ENCODE measurements at places on chromosomes 3 and 15. TPM values are rescaled to one million over a fixed set of nuclear protein-coding genes. Genes with fewer than 3 reads are reported as not detected.
A peak's percentile ranks its signal among the peaks of the same experiment; 100 is the strongest.

Gene IGF1R
- total RNA-seq: 55.7 TPM

Gene STRIT1
- not detected for total RNA-seq

Gene TYRO3
- total RNA-seq: 12.5 TPM

DNA sequence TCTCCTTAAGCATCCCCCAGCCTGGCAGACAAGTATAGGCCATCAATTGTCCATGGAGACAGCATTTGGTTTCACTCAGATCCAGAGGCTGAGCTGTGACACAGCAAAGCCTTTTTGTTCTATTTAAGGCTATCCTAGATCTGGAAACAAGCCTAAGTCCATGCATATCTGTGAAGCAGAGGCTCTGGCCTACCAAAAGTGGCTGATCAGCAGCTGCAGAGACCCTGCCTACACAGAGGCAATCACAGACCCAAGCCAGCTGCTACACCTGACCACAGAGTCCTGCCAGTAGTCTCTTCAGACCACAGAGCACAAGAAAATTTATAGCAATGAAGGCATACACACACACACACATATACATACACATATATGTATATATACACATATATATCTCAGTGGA is 501.7 kb upstream of the ARPP21 start:
- H3K27ac ChIP-seq: no peak overlapping the region
- H3K27me3 ChIP-seq: no peaks in the 10 kb centered on the region
- no peaks in the 10 kb centered on the region for H3K36me3 ChIP-seq
- no peak for DNase-seq
- H3K4me3 ChIP-seq: no peak overlapping the region
- no peaks in the 10 kb centered on the region for H3K4me1 ChIP-seq

DNA sequence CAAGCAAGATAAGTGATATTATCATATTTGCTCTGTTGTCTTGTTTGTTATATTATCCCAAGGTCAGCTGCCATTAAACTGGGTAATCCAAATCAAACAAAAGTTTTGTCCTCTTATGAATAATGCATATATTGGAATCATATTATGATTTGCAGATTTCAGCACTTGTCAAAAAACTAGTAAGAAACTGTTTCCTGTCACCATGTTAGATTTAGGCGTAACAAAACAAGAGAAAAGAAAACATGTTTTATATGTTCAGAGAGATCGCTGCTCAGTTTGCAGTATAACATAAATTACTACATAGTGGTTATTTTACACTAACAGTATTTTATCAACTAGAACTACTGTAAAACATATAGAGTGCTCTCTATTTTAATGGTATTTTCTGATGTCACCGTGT is 123.4 kb upstream of the ICE2 start:
- no peak overlapping the region for H3K27ac ChIP-seq
- DNase-seq: no peak
- H3K27me3 ChIP-seq: no peaks in the 10 kb centered on the region
- no peaks in the 10 kb centered on the region for H3K36me3 ChIP-seq
- H3K4me1 ChIP-seq: peaks cover 19% of the 10 kb centered on the region
- H3K4me3 ChIP-seq: no peak overlapping the region

DNA sequence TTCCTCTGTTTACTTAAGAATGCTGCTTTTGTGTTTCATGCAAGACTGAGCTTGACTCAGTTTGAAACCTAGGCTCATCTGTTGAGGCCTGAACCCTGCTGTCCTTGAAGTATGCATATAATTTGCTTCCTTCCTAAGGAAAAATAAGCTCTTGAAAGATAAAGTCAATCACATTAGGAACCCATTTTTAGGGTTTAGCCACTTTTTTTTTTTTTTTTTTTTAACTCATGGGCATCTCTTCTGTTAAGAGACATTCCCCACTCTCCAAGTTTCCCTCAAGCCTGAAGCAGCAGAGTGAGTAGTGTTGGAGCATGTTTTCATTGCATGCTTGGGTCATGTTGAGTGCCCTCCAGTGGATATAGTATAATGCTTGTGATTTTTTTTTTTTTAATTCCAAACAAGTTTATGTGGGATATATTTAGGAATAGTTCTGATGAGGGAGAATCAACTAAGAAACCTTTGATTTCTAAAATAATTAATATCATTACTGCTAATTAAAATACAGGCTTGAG is 3.6 kb downstream of the CTNNB1 start:
- H3K36me3 ChIP-seq: no peaks in the 10 kb centered on the region
- H3K27me3 ChIP-seq: no peaks in the 10 kb centered on the region
- peak; percentile 25 for DNase-seq
- H3K4me3 ChIP-seq: no peak overlapping the region

DNA sequence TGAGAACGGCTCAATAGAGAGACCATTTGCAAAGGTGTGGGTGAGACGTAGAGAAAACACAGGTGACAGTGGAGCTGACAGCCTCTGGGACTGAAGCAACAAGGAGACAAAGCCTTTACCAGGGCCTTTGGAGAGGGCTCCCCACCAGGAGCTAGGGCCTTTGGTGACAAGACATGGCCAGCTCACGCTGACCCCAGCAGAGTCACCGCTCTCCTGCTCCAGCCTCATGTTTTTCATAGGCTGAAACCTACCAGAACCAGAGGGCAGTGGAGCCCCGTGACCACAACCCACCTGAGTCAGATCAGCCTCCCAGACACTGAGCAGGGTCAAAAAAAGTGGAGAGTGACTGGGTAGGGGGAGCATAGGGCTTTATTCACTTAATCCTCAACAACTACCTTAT is 214.7 kb downstream of the SHQ1 start:
- no peaks in the 10 kb centered on the region for H3K4me1 ChIP-seq
- no peak for DNase-seq
- no peak overlapping the region for H3K27ac ChIP-seq

DNA sequence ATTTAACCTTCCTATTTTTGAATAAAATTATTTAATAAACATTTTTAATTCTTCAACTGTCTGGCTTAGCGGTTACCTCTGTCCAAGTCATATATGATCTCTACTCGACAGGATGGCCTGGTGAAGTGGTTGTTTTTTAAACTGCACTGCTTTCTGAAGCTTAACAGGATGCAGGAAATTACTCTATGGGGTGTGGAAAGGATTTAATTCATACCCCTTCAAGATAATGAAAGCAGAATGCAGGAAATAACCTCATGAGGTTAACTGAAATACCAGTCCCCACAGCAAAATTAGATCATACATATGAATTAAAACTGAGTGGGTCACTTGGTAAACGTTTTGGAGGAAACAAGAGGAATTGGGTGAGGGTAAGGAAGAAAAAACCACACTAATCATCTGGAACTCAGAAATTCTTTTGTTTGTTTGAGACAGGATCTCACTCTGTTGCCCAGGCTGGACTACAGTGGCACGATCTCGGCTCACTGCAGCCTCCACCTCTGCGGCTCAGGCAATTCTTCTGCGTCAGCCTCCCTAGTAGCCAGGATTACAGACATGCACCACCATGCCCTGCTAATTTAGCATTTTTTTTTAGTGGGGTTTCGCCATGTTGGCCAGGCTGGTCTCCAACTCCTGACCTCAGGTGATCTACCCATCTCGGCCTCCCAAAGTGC is 50.1 kb downstream of the LYSMD4 start:
- no peaks in the 10 kb centered on the region for H3K4me1 ChIP-seq
- no peaks in the 10 kb centered on the region for H3K27me3 ChIP-seq
- H3K36me3 ChIP-seq: no peaks in the 10 kb centered on the region
- DNase-seq: no peak
- H3K4me3 ChIP-seq: no peak overlapping the region

DNA sequence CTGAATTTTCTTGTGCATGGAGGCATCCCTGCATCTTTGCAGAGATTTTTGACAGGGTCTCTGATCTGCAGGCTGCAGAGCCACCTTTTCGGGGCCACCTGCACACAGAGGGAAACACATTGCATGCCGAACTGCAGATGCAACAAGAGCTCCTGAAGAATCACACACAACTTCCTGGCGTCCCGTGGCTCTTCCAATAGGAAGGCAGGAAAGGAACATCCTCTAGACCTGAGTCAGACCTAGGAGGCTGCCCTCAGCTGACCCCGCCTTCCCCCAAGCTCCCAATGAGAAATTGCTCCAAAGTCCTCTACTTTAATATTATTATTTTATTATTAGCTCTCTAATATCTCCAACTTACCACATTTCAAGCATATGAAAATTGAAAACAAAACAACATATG is 213.2 kb upstream of the ARRDC4 start:
- no peak overlapping the region for H3K27ac ChIP-seq
- no peak overlapping the region for H3K4me3 ChIP-seq
- no peak for DNase-seq
- H3K36me3 ChIP-seq: no peaks in the 10 kb centered on the region
- H3K4me1 ChIP-seq: no peaks in the 10 kb centered on the region
- no peaks in the 10 kb centered on the region for H3K27me3 ChIP-seq

DNA sequence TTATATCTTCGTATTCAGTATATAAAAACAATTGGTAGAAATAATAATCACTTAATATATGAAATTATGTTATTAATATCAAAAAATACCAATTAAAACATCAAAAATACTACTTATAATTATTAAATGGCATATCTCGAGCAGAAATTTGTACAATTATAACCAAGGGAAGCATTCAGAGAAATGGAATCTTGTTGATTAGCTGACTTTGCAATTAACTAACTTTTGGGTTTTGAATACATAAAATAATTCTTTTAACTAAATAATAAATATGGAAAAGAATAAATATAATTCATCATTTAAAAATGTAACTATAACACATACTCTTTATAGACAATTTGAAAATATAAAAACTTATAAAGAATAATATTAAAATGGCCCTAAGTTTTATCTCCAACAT is 160.2 kb upstream of the LRRN1 start:
- no peak for DNase-seq
- H3K27me3 ChIP-seq: no peaks in the 10 kb centered on the region
- H3K4me1 ChIP-seq: no peaks in the 10 kb centered on the region
- H3K4me3 ChIP-seq: no peak overlapping the region
- no peaks in the 10 kb centered on the region for H3K36me3 ChIP-seq

All from body of pancreas (tissue), 4 donors.